Epithelial cell of esophagus (primary cell): ENCODE measurements at places on chromosomes 12 and 14.

DNA sequence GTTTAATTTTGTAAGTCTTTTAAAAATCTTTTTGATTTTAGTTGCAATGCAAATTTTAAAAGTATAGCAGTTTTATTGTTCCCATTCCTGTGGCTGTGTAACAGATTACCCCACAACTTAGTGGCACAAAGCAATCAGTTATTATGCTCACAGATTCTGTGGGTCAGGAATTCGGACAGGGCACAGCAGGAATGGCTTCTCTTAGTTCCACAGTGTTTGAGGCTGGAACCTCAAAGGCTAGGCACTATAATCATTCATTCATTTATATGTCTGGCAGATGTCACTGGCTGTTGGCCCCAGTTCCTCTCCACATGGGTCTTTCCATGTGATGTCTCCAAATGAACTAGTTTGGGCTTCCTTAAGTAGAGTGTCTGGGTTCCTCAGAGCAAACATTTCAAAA is 193.3 kb downstream of the RAD51B start:
- no peak for DNase-seq

DNA sequence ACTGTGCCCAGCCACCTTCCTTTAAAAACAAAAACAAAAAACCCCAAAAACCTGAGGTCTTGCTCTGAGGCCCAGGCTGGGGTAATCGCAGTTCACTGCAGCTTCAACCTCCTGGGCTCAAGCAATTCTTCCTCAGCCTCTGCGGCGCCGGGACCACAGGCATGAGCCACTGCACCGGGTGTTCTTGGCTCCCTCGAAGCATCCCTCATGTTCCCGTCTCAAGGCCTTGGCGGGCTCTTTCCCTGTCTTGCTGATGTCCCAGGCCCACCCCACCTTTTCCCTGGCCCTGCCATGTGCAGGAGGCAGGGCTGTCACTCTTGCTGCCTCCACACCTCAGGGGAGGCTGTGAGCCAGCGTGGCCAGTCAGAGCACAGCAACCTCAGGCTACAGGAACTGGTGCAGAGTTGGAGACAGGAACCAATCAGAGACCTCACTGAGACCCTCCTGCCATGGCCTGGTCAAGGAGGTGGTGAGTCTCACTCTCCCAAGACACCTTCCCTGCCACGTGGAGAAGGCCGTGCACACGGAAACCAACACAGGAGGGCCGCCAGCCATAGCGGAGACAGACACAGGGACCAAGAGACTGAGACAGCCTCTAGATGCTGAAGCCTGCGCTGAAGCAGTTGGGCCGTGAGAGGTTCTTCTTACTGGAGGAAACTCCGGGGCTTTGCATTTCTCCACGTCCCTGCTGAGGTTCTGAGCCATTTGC is 6.0 kb upstream of the AMN start:
- no peak for DNase-seq

DNA sequence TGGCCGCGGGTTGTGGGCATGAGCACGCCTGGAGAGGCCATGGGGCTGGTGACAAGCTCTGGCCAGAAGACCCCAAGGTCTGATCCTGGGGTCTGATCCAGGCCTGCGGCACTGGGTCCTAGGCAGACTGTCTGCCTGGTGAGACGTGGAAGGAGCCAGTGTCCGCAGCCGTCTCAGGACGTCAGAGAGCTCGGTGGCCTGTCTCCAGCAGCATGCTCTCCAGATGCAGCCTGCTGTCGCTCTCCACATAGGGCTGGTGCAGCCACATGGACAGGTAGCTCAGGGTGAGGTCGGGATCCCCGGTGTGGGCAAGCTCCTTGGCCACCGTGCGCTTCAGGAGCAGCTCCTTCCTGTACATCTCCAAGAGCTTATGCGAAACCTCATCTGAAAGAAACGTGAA is 14.3 kb downstream of the CINP start:
- DNase-seq, result no peak

DNA sequence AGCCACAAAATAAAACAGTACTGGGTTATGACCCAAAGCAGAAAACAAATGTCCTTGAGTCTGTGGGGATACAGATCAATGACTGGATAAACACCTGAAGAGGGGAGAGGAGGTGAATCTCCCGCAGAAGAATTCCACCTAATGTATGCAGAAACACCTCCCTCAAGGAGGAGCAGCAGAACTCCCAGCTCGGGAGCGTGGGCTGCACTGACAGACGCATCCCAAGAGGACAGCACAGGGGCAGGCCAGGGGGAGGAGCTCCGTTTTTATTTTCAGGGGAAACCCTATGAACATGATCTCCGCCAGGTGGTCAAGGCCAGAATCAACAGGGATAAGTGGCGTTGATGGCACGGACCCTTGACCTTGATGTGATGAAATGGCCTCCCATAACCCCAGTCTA is 41.8 kb upstream of the PPP2R5C start:
- DNase-seq, result no peak

GRCh38 chr12:5548152-5548943 is 116.4 kb downstream of the NTF3 start:
- DNase-seq, result no peak

GRCh38 chr12:124236625-124237031 is 58.3 kb upstream of the RFLNA start:
- DNase-seq, result peak; percentile 89

DNA sequence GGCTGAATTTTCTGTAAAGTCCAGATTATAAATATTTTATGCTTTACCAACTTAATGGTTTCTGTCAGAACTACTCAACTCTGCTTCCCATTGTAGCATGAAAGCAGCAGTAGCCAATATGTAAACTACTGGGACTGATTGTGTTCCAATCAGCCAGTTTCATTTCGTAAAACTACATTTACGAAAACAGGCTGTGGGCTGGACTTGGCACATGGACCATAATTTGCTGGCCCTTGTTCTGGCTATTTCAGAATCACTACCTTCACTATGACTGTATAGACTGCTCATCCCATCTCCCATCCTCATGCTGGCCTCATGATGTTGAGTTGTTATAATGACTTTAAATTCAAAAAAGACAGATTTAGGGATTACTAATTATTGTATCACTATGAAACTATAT is 38.7 kb downstream of the FAR2 start:
- no peak for DNase-seq

DNA sequence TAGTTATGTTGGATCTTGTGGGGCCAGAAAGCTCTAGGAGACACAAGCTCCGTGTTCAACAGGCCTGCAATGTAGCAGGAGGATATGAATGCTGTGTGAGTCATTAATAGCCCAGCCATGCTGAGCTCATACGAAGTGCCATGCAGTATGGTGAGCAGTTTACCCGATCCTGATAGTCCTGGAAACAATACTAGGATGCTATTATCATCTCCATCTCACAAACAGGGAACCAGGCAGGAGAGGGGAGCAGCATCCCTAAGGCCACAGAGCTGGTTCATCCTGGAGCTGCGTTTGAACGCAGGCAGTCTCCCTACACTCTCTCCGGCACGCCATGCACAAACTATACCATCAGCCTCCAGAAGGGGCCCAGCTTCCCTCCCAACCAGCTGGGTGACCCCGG is 20.5 kb downstream of the TTC7B start:
- peak; percentile 89 for DNase-seq

DNA sequence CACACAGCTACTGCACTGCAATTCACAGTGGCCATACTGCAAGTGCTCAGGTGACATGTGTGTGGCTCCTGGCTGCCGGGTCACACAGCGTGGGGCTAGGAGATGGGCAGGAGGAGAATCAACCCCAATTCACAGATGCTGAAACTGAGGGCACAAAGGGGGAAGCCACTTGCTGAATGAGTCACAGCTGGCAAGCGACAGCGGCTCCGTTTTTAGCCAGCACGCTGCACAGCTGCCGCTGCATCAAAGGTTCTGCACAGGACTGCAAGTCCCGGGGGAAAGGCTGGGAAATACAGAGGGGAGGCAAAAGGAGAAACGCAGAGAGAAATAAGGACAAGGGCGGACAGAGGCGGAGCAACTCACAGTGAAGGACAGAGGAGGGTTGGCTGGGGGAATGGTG is 57.9 kb downstream of the KDM2B start:
- DNase-seq, result no peak

DNA sequence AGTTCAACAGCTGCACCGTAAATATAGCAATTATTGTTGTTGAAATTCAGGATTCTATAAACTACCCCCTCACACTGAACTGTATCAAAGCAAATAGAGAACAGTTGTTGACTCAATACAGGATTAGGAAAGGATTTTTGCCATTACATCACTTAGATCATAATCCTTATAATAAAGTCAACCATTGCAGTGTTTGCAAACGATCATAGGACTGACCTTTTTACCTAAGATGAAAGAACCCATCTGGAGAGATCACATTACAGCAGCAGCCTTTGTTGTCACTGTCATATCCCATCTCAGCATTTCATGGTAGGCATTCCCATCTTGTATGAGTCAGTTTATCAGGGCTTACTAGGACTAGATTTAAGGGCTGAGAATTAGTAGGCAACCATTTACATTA is 96.1 kb downstream of the IPO8 start:
- DNase-seq, result peak; percentile 11

- peak; percentile 76 for DNase-seq
Observed at GRCh38 chr14:61934385-61934784, 172.2 kb downstream of the SNAPC1 start.

- peak; percentile 27 for DNase-seq
Observed at GRCh38 chr12:104858611-104859543, 99.2 kb downstream of the SLC41A2 start.

DNA sequence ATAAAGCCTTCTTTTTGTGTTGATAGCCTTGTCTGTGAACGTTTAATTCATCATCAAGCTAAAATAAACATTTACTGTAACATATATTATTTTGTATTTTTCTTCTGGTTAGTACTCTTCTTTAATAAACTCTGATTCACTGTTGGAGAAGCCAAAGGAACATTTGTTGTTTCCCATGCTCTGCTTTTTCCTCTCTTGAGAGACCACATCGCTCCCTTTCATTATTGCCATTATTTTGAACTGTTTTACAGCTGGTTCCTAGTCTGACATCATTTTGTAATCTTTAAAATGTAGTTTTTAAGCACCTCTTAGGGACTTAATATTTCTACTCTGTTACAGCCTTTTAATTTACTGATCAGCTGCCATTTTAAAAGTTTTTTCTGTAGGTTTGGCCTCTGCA is 301.8 kb downstream of the NPAS3 start:
- no peak for DNase-seq

DNA sequence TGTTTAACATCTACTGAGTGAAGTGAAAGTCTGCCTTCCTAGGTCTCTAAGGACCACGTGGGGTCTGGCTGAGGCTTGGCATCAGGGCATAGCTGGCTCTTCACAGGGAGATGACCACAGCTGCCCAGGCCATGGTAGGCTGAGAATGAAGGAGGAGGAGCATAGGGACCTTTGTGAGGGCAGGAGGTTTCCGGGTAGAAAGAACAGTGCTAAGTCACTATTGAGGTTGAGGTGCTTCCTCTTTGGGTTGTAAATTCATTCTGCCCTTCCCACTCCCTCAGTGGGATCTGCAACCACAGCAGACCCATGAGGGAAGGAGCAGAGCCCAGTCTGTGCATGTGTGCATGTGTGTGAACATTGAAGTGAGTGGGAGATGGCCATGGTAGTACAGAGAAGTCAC is 909.6 kb downstream of the VRK1 start:
- no peak for DNase-seq

GRCh38 chr12:108570743-108571608 is 8.6 kb downstream of the ISCU start:
- DNase-seq, result peak; percentile 38
